ENCODE measurements at places on chromosomes 6 and 20.

- no peak for DNase-seq
These were observed 479.1 kb upstream of the GJE1 start for GRCh38 chr6:141653590-141653989.

DNA sequence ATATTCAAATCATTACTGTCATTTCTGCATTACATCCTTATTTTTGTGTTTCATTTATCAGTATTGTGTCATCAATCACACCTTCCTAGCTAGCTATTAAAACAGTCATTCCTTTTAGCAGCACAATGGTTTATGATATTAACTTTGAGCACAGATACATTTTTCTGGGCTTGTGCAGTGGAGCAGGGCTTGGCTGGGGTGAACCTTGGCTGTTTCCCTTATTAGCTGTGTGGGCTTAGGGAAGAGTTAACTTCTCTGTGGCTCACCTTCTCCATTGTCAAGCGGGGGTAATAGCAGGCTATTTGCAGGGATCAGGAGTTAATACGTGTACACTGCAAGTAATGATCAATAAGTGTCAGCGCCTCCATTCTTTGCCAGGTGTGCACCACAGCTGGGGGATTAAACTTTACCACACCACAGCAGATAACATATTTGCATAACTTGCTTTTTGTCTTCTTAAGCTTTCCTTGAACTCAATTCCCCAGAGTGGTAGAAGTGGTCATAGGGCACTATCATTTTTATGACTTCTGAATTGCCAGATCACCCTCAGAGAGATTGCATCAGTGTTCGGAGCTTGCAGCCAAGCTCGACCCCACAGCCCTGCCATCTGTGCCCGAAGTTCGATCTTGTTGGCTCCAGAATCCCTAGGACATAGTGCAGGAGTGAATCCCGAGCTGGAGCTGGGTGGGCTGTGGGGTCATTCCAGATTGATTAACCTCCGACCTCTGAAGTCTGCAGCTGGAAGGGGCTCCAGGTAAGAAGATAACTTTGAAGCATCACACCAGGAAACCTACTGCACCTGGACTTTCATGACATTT is 1.5 kb upstream of the PYGB start:
- DNase-seq, result no peak

- DNase-seq, result no peak
These were observed 8.2 kb upstream of the CD93 start for GRCh38 chr20:23094213-23094896.

DNA sequence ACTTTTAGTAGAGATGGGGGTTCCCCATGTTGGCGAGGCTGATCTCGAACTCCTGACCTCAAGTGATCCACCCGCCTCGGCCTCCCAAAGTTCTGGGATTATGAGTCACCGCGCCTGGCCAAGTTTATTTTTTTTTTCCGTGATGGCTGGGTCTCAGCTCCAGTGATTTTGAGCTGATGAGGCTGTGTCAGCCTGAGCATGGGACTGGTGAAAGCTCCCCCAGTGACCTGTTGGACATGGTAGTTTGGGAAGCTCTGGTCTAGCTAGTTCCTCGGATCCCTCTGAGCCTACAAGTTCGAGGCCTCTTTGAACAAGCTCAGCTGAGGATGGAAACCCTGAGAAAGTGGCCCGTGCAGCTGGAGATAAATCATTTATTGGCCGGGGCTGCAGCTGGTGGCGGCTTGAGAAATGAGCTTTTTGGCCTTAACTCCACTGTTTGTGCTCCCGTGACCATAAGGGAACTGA is 126.8 kb downstream of the SNX5 start:
- no peak for DNase-seq

GRCh38 chr6:12301018-12301417 is 10.9 kb downstream of the EDN1 start:
- no peak for DNase-seq

DNA sequence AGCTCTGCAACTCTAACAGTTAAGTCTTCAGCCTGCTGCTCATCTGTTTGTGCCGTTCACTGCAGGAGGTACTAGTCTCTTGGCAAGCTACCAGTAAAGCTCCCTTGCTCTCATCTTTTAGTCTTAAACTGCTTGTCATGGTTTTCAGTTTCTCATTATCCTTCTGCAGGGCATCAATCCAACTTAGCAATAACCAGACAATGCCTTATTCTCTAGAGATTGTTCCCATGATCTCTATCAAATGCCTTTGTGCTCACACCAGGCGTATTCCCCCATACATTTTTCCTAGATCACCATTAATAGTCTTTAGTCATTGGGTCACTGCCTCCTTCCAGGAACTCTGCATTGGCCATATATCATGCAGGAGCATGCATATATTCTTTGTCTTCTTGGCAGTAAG is 171.3 kb downstream of the GRM1 start:
- no peak for DNase-seq

DNA sequence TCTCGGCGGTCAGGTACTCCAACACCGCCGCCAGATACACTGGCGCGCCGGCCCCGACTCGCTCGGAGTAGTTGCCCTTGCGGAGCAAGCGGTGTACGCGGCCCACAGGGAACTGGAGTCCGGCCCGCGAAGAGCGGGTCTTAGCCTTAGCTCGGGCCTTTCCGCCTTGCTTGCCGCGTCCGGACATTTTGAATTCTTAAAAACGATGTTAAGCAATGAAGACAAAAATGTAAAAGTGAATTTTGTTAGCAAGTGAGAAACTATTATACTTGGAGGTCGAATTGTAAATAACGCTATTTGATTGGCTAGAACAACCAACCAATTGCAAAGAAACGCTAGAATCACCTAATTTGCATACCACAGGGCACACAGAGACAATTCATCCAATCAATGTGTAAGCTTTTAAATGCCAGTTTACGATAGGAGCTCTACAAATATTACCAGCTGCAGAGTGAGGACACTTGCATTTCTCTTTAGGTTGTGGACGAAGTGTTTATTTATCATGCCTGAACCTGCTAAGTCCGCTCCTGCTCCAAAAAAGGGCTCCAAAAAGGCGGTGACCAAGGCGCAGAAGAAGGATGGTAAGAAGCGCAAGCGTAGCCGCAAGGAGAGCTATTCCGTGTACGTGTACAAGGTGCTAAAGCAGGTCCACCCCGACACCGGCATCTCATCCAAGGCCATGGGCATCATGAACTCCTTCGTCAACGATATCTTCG is 112.0 kb downstream of the HFE start:
- no peak for DNase-seq

DNA sequence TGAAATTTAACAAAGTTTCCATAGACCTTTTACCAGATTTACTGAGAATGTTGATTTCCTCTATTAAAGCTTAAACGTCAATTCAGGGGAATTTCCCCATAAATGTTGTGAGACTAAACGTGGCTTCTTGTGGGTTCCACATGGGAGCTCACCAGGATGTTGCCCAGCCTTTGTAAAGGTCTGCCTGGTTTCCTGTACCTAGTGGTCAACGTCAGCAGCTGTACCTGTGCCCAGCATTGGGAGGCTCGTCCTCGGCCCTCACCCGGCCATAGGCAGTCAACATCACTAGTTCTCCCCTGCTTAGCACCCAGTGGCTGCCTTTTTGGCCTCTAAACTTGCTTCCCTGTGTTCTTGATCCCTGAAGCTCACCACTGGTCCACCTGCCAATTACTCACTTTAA is 22.1 kb upstream of the CD83 start:
- no peak for DNase-seq

GRCh38 chr20:39974966-39975501 is 714.0 kb downstream of the MAFB start:
- DNase-seq, result no peak

DNA sequence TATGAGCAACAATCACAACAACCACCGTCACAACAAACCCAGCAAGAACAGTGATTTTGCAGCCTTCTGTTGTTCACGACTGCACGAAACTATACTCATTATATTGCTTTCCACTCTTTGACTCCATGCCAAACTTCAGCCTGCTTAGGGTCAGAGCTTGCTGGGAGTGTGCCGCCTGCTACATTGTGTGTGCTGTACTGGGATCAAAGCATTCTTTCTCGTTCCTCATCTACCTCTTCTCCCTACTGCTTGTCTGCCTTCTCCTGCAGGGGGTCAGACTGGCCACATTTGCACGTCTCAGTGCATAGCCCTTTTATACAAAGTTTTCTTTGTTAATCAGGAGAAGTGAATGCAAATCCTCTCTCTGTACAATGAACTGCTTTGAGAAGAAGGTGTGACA is 401.6 kb upstream of the CITED2 start:
- DNase-seq, result no peak

DNA sequence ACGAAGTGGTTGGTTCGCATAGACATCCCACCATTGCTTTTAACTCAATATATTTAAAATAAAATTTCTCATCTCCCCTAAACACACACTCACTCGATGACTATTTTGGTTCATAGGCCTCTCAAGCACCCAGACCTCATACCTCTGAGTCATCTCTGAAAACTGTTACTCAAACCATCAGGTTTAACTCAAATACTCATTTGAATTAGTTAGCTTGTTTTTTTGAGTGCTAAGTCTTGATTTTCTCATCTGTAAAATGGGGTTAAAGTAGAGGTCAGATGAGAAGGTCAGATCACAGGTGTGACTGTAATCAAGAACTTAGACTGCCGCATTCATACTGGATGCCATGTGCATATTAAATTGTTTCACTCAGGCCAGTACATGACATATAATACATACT is 243.9 kb upstream of the TENT5A start:
- no peak for DNase-seq

DNA sequence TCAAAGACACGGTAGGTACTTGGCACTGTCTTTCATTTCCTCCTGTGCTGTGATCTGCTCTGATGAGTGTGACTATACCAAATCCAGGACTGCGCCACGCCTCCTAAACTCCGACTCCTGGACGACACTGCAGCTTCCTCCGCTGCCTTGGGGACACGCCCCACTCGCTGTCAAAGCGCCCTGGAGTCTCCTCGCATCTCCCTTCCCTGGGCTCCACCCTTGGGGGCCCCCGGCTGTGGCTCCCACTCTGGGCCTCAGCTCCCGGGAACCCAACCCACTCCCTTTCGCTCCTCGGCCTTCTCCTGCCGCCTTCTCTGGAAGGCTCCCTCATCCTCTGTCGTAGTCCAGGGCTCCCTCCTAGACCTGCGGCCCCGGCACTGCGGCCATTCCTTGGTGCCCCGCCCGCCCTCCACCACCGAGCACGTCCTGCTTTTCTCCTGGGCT is 61.2 kb downstream of the RSPH3 start:
- no peak for DNase-seq

- DNase-seq, result no peak
These were observed 39.1 kb upstream of the BEND6 start for GRCh38 chr6:56915832-56916231.

DNA sequence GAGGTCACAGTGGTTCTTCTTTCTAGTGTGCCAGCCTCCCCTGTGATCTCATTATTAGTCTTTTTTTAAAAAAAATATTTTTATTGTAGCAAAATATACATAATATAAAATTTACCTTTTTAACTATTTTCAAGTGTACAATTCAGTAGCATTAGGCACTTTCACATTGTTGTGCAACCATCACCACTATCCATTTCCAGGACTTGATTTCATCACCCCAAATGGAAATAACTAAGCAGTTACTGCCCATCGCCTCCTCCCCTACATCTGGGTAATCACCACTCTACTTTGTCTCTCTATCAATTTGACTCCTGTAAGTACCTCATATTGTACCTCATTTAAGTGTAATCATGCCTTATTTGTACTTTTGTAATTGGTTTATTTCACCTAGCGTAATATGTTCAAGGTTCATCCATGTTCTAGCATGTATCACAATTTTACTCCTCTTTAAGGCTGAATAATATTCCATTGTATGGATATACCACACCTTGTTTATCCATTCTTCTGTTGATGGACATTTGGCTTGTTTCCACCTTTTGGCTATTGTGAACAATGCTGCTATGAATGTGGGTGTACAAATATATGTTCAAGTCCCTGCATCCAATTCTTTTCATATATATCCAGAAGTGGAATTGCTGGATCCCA is 68.6 kb upstream of the FYN start:
- no peak for DNase-seq

DNA sequence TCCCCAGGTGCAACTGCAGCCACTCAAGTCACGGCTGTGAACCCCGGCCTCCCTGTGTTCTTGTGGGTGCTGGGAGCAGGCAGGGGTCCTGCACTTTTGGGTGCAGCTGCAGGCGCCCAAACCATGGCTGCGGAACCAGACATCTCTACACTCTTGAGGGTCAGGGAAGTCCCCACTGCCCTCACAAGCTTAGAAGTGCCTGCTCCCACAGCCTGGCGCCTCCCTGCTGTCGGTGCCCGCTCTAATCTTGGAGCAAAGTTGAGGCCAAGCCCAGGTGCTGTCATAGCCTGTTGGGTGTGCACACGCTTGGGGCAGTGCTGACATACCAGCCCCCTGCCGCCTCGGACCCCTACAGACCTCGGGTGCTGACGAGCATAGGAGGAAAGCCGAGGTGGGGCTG is 6.2 kb downstream of the DEFB132 start:
- DNase-seq, result no peak

DNA sequence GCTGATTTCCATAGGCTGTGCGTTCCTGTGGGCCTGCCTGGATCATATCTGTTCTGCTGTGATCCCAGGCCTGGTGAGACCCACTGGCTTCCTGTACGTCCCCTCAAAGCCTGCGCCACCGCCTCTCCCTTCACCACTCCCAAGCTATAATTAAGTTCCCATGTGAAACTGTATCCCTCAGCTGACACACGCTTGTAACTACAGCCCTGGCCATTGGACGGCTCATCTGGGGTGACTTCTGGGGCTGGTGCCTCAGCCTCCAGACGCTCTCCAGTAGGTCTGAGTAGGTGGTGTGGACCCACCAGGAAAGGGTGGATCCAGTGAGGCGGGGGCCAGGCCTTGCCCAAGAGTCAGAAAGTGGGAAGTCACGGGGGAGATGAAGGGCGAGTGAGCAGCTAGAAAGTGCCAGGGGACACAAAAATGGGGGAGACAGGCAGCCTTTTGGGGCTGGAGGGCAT is 21.0 kb downstream of the PPARD start:
- DNase-seq, result no peak

DNA sequence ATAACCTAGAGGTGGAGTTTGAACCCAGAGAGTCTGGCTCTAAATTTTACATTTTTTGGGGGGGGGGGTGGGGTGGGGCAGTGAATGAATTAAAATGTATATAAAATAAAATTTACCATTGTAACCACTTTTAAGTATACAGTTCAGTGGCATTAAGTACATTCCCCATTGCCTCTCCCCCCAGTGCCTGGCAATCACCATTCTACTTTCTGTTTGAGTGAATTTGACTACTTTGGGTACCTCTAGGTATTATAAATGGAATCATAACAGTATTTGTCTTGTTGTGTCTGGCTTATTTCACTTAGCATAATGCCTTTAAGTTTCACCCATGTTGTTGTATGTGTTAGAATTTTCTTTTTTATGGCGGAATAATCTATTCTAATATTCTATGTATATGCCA is 2.7 kb downstream of the FAM110A start:
- DNase-seq, result no peak

DNA sequence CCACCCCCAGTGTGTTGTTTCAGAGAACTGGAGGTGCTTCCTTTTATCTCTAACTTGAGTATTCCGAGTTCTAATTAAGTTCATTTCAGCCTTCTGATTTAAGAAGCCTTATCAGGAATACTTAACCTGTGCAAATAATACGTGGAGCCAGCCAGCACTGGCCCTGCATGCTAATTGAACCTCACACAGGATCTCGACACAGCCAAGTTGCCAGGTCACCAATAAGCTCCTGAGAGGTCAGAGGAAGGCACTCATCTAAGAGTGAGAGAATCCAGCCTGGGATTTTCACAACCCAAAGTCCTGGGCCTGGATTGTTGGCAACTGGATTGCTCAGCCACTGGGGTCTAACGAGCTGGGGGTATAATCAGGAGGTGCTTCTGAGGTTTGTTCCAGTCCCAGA is 157.7 kb upstream of the LRFN2 start:
- no peak for DNase-seq

GRCh38 chr20:43711098-43711654 is 15.6 kb downstream of the GTSF1L start:
- no peak for DNase-seq
